ENCODE measurements at places on chromosomes 2 and 18. TPM values are rescaled to one million over a fixed set of nuclear protein-coding genes. Genes with fewer than 3 reads are reported as not detected.

GRCh38 chr2:231563378-231563961 lies 29.2 kb upstream of the TEX44 start:
- no peaks in the 10 kb centered on the region for H3K4me1 ChIP-seq
- no peak overlapping the region for H3K4me3 ChIP-seq
- H3K27ac ChIP-seq = no peak overlapping the region
- H3K27me3 ChIP-seq = peaks cover 3% of the 10 kb centered on the region

GRCh38 chr18:36398419-36398818 lies 100.9 kb downstream of the FHOD3 start:
- H3K4me1 ChIP-seq = no peaks in the 10 kb centered on the region
- no peak overlapping the region for H3K4me3 ChIP-seq
- no peak overlapping the region for H3K27ac ChIP-seq
- H3K36me3 ChIP-seq = no peaks in the 10 kb centered on the region

- no peak overlapping the region for H3K4me3 ChIP-seq
- H3K27me3 ChIP-seq = no peaks in the 10 kb centered on the region
- no peaks in the 10 kb centered on the region for H3K4me1 ChIP-seq
- no peak overlapping the region for H3K27ac ChIP-seq
- DNase-seq = no peak
Observed at GRCh38 chr2:191757208-191757607, 79.3 kb downstream of the NABP1 start.

DNA sequence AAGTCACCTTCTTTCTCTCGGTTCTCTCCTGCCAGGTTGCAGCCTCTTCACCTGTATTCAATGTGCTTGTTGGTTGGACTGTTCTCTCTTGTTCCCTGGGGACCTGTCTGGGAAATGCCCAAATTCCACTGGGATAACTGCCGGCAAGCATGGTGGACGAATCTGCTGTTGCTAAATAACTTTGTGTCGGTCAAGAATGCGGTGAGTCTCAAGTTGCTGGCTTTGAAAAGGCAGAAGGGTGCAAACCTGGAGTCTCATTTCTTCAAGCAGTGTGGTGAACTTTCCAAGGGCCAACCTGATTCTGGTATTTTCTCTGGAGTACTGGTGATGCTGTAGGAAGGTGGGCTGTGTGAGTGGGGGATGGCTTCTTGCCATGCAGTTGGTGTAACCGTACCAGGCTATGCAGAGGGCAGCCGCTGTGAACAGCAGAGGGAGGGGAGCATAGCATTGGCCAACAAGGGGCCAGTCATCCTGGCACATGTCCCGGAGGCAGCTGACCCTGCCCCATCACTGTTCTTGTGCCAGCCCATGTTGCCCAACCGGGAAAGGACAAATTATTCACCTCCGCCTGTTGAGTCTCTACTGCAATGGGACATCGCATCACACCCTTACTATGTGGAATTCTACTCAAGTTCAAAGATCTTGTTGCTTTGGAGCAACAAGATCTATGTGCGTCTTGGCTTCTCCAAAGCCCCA lies 88.1 kb upstream of the SEC11C start:
- DNase-seq = no peak
- no peaks in the 10 kb centered on the region for H3K36me3 ChIP-seq
- H3K27ac ChIP-seq = no peak overlapping the region
- H3K4me1 ChIP-seq = no peaks in the 10 kb centered on the region
- no peaks in the 10 kb centered on the region for H3K27me3 ChIP-seq

DNA sequence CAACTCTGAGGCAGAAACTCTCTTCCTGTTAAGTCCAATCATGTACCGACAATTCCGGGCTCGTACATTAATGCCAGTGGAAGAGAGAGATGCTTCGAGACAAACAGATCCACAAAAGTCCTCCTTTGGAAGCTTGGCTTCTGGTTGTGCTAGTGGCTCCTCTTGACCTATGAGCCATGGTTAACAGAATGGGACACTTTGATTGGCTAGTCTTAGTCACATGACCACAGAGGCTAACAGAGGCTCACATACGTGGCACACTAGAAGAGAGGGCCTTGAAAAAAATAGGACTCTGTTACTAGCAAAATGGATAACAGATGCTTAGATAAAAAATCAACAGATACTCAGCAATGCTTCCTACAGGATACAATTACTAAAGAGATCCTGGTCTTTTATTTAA lies 1211.9 kb upstream of the GYPC start:
- H3K4me3 ChIP-seq = no peak overlapping the region
- H3K36me3 ChIP-seq = no peaks in the 10 kb centered on the region
- H3K27ac ChIP-seq = no peak overlapping the region
- DNase-seq = no peak

- H3K36me3 ChIP-seq = no peaks in the 10 kb centered on the region
- no peaks in the 10 kb centered on the region for H3K27me3 ChIP-seq
- peaks cover 14% of the 10 kb centered on the region for H3K4me1 ChIP-seq
- DNase-seq = peak; percentile 87
- H3K4me3 ChIP-seq = no peak overlapping the region
- H3K27ac ChIP-seq = peak overlapping the region; percentile 44
Observed at GRCh38 chr18:58205443-58206160, 161.6 kb downstream of the NEDD4L start.

DNA sequence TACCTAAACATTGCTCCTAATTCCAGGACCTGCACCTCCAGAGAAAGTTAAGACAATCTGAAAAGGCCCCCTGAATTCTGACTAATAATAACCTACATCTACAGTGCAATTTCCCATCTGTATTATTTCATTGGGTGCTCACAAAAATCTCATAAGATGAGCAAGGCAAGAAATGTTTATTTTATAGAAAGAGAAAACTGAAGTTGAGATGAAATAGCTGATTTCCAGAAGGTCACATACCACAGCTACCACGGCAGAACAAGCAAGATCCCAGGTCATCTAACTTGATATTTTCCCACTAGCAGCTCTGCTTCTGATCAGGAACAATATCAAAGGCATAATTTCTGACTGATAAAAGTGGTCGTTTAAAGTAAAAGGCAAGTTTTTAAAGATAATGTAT lies 105.8 kb upstream of the COL5A2 start:
- no peak for DNase-seq
- H3K27me3 ChIP-seq = no peaks in the 10 kb centered on the region
- peak overlapping the region; percentile 93 for H3K27ac ChIP-seq

DNA sequence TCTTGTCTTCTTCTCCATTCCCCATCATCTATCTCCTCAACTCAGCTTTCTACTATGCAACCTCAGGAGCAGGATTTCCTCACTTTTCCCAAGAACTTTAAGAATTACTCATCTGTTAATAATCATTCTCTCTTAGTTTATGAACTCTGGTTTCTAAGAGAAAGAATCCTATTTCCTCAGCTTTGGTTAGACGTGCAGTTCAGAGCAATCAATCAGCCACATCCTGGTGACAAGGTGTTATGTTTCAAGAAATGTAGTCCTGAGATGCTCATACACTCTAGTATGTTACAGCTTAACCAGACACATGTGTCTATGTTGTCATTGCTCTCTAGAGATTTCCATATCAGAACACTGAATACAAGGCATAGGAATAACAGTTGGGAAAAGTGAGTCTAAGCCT lies 277.9 kb downstream of the MBD2 start:
- no peaks in the 10 kb centered on the region for H3K36me3 ChIP-seq
- H3K27me3 ChIP-seq = no peaks in the 10 kb centered on the region
- H3K4me1 ChIP-seq = no peaks in the 10 kb centered on the region
- peak; percentile 25 for DNase-seq
- H3K4me3 ChIP-seq = no peak overlapping the region

GRCh38 chr2:78586316-78586715 lies 439.2 kb upstream of the REG3G start:
- no peak overlapping the region for H3K4me3 ChIP-seq
- no peak overlapping the region for H3K27ac ChIP-seq
- no peaks in the 10 kb centered on the region for H3K36me3 ChIP-seq
- no peaks in the 10 kb centered on the region for H3K4me1 ChIP-seq
- no peak for DNase-seq

DNA sequence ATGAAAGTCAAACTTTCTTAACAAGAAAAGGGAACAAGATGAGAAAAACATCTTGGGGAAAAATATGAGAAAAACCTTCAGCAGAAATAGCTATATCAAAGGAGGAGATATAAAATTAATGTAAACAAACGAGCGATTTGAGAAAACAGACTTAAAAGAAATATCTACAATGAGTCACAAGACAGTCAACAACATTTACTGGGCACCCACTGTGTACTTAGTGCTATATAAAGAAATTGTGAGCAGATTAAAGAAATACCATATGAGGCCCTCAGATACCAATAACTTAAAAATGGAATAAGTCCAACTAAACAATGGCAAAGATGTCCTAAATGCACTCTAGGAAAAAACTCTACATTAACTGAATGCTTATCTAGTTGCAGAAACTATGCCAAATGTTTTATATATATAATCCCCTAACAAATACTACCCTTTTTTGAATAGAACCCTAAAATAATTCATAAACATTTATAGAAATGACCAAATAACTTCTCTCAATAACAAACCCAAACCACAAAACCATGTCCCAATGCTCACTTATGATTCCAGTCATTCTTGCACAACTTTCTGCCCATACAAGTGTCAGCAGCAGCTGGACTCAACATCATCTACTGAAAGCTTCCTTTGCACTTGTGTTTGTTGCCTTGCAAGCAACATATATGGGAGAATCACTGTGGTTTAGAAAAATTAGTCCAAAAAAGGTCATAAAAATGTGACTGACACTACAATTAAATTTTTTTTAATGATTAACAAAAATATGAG lies 83.5 kb downstream of the COBLL1 start:
- peaks cover 3% of the 10 kb centered on the region for H3K4me1 ChIP-seq
- H3K27ac ChIP-seq = no peak overlapping the region
- no peak overlapping the region for H3K4me3 ChIP-seq
- no peaks in the 10 kb centered on the region for H3K36me3 ChIP-seq

The ABCB11 gene
- 0.02 TPM for total RNA-seq

The CCDC121 gene
- 1.2 TPM for total RNA-seq

The CYP1B1 gene
- total RNA-seq = 12.9 TPM

The CYS1 gene
- 3.7 TPM for total RNA-seq

The GALNT13 gene
- 2.0 TPM for total RNA-seq

Measured in astrocyte (in vitro differentiated cells and primary cell).